ENCODE measurements at places on chromosomes 4 and X.

DNA sequence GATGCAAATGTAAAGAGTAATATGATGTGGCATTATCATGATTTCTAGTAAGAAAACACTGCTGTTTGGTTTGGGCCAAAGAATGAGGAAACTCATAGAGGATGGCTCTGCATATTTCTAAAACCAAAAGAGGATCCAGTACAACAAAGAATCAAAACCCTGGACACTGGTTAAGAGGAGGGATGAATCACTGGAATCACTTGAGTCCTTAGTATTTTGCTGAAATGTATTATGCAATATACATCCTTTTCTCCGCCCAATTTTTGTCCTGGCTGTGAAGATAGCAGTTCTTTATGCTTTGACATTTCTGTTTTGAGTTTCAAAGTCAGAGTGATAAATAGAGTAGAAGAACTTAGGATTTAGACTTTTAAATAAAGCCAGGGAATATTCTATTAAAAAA, 345.9 kb downstream of the PACRGL start:
- no peak for DNase-seq

DNA sequence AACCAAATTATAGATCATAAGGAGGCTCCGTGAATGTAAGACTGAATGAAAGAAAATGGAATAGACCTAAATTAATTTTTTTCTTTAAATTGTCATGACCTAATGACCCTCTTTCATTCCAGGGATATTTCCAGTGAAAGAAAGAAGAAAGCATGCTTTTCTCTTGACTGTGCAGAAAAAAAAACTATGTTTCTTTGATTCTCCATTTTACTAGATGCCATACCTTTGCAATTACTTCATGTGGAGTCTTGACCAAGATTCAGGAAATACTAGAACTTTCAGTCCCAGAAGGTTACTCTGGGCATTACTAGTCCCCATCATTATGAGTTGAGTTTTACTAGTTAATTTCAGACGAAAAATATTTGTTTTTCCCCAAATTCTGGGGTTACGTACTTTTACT, 6.4 kb upstream of the COMMD8 start:
- no peak for DNase-seq

- DNase-seq, result no peak
Measured at GRCh38 chrX:152640034-152640818, 2.5 kb downstream of the GABRQ start.

DNA sequence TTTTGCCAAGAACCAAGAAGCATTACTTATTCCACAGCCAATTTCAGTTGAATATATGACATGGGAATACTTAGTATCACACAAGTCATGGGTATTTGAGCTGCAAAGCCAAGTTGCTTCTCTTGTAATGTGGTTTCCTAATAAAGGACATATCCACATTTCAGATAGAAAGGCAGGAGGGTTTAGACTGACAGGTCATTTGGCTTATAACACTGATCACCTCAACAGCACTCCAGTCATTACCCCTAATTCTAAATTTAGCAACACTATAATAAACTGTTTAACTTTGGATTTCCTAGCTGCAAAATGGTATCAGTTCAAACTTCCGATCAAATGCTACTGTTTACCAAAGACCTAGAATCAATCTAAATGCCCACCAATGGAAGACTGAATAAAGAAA, 114.0 kb upstream of the FTHL17 start:
- DNase-seq, result no peak

- DNase-seq, result no peak
Measured at GRCh38 chrX:119677654-119677981, 15.3 kb downstream of the SEPTIN6 start.

DNA sequence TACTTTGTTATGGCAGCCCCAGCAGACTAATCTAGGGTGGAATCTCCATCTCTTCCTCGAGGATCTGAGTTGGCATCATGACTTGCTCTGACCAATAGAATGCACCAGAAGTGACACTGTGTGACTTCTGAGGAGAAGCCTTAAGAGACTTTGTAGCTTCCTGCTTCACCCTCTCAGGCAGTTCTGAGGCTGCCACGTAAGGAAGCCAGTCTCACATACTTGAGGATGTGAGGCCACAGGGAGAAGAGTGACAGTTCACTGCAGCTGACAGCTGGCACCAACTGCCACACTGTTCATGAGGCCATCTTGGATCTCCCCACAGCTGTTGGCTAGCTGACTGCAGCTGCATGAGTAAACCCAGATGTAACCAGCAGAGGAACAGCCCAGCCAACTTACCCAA, 29.3 kb upstream of the BCOR start:
- no peak for DNase-seq

- DNase-seq, result no peak
Measured at GRCh38 chr4:2217726-2218125, 24.2 kb downstream of the HAUS3 start.

GRCh38 chrX:140092121-140092520, 126.8 kb upstream of the CXorf66 start:
- DNase-seq, result no peak

GRCh38 chr4:86762649-86763048, 86.5 kb downstream of the SLC10A6 start:
- DNase-seq, result no peak

- no peak for DNase-seq
Measured at GRCh38 chrX:102995316-102995715, 58.2 kb downstream of the RAB40AL start.

GRCh38 chr4:65393078-65393477, 277.2 kb downstream of the EPHA5 start:
- no peak for DNase-seq

DNA sequence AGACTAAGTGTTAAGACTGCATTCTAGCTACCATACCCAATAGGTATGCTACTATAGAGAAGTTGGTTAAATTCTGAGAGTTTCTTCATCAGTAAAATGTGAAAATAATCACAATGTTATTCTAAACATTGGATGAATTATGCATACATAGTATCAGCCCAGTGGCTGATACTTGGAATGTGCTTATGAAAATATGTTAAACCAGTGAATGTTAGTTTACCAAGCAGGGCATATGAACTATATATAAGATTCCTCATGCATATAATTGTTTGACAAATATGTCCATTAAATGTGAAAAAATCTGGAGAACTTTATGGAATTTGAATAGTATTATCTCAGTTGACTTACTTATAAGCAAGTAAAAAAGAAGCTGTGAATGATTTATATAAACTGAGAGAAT, 296.1 kb downstream of the IL15 start:
- no peak for DNase-seq

Measured in globus pallidus (tissue), 1 donor.